ENCODE measurements at places on chromosomes 5 and 9.

DNA sequence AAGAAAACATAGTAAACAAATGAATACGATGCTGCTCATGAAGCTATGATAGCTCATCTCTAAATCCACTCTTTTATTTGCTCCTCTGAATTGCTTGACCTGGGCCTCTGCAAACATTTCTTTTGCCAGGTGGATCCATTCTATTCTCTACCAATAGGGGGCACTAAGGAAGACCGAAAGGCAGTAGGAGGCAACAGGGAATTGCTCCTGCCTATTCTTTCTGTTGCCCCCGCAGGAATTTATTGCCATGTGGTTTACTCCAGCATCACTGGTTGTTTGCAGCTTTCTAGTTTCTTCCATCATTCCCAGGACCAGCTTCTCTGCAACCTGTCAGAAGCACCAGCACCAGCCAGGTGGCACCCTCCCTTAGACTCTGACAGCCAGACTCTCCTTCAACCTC lies 5.3 kb downstream of the GAPT start:
- DNase-seq, result no peak

DNA sequence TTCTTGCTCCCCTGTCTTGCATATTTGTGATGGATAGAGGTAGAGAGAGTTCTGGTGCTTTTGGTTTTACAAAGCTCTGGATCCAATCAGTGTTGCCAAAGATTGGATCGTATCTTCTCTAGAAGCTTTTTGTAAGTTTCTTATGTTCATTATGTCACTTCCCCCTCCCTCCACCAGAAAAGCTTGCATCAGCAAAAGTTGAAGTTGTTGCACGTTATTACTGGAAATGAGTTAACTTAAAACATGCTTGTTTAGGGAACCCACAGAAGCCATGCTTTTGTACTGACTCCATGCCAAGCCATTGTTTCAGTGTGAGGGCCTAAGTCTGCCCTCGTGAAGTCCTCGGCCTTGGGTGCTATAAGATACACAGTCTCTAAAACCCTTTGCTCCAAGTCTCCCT lies 186.5 kb downstream of the ERCC6L2 start:
- no peak for DNase-seq

GRCh38 chr9:90046317-90046861 lies 441.6 kb downstream of the GADD45G start:
- no peak for DNase-seq

DNA sequence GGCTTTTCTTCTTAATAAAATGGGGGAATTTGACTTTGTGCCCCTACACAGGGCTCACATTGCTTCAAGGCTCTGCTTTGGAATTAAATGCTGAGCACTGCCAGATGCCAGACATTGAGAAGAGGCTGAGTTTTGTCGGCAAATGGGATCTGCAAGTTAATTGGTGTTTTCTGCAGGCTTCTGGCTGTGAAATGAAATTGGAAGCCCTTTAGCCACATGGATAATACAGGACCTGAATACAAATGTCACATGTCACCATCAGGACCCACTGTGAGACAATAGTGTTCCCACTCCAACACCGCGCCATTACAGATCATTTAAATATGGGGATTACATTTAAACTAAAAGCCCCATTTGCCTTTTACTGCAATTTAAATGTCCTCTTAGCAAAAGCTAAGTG lies 164.4 kb downstream of the ZSWIM6 start:
- no peak for DNase-seq

- DNase-seq, result peak; percentile 33
These were observed 40.1 kb downstream of the ALG2 start for GRCh38 chr9:99181621-99182020.

GRCh38 chr5:148873690-148874485 lies 47.5 kb downstream of the ADRB2 start:
- DNase-seq, result no peak

- DNase-seq, result no peak
These were observed 18.1 kb upstream of the CCDC125 start for GRCh38 chr5:69350664-69351063.

GRCh38 chr5:95022967-95023695 lies 261.8 kb downstream of the MCTP1 start:
- DNase-seq, result peak; percentile 17

DNA sequence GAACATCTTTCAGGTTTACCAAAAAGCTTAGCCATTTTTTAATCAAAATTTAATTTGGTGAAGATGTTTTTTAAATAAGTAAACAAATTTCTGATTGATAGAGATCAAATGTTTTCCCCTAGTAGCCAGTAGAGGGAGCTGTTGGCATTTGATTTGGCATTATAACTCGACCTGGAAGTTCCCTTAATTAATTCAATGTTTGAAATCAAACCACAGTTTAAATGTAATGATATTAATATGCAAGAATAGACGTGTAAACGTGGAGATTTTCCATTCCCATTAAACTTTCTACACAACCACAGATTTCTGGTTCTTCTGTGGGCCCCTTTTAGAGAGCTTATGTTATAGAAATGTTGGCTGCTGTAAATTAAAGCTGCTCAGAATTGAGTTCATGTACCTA lies 148.1 kb upstream of the MPDZ start:
- no peak for DNase-seq

- DNase-seq, result no peak
These were observed 40.6 kb downstream of the SGCD start for GRCh38 chr5:156367597-156367996.

- peak; percentile 27 for DNase-seq
These were observed 871 bp downstream of the TRIO start for GRCh38 chr5:14143841-14144585.

Measured in CD4-positive, alpha-beta T cell treated with Interferon alpha-2 for 1 hour (primary cell).